ENCODE measurements at places on chromosomes 12 and 14.

GRCh38 chr14:76946753-76947077 lies 81.8 kb downstream of the IRF2BPL start:
- DNase-seq = no peak

DNA sequence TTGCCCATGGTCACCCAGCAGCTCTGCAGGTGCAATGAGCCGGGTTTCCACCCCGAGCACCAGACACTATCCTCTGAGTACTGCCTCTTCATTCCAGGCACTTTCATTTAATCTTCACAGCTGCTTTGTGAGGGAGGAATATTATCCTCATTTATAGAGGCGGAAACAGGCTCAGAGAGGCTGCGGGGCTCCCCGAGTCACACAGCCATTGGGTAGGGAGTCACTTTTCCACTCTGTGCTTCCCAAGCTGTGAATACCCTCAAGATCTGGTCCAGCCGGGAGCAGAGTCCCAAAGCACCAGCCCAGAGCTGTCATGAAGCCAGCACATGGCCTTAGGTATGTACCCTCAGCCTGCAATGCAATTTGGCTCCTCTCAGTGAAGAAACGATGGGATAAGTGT lies 51.7 kb upstream of the RIN3 start:
- no peak for DNase-seq

DNA sequence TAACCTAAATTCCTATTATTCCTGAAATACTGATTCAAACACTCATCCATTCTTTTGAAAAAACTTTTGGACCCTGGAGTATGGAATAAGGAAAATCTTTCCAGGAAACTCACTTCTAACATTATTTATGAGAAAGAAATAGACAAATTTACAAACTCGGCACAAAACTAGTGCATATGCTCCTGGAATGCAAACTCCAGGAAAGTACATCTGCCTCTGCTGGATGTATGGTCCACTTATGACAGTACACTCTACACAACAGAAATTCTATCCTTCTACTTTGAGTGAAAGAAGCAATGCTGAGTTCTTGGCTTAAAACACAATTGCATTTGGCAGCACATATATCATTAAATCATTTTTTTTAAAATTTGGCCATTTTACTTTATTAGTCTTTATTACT lies 700.5 kb upstream of the STXBP6 start:
- no peak for DNase-seq

DNA sequence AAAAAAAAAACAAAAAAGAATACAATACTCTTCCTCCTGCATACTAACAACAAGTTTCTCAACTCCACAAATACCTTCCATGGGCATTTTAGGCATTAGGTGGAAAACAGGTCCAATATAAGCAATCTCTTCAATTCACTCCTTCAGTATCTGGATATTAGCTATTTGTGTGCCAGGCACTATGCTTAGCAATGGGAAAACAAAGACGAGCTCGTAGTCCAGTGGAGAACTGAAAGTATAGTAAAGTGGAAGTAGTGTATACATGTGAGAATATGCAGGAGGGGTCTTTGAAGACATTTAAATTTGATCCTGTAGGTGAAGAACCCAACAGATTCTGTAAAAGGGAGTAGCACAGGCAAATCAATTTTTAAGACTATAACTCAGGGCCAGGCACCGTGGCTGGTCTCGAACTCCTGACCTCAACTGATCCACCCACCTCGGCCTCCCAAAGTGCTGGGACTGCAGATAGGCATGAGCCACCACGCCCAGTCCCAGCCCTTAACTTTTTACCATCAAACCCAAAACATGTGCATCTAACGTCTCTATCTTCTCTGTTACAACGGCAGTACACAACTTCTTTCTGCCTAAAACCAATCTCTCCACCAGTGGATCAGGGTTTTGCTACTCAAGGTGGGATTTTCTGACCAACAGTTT lies 10.6 kb downstream of the HECTD1 start:
- no peak for DNase-seq

GRCh38 chr12:13273850-13274249 lies 77.3 kb downstream of the EMP1 start:
- DNase-seq = no peak
